ENCODE measurements at places on chromosomes 7 and 10.

DNA sequence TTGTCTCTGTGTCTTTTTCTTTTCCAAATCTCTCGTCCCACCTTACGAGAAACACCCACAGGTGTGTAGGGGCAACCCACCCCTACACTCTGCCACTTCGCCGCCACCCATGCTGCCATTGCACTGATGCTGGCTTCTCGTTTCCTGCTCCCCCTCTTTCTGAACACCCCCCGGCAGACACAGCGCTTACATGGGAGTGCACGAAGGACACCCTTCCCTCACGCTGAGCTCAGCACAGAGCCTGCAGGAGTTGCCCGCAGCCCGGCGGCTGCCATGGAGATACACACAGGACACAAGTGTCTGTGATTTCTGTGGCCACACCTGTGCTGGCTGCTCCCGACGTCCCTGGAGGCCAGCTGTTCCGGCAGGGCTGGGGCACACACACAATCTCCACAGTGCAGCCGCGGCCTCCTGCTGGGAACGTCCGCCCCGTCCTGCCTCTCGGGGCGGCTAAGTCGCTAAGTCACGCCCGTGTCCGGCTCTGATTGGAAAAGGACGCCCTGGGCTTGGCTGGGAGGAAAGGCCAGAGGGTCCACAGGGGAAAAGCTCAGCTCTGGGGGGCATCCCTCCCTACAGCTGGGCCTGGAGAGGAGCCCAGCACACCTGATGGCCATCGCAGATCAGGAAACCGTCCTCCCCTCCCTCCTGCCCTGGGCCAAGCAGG, 349.8 kb downstream of the PTPRN2 start:
- DNase-seq = no peak

DNA sequence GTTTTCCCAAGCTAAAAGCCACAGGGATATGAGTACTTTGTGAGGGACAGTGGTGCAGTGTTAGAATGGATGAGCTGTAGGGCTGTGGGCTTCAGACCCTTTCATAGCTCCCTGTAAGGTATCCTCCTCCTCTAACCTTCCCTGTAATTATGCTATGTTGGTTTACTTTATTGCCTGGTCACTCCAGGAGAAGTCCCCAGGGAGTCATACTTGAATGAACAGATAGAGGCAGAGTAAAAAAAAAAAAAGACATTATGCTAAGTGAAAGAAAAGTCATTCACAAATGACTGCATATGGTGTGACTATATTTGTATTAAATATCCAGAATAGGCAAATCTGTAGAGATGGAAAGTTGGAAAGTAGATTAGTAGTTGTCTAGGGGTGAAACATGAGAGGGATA, 434.4 kb downstream of the AUTS2 start:
- no peak for DNase-seq

DNA sequence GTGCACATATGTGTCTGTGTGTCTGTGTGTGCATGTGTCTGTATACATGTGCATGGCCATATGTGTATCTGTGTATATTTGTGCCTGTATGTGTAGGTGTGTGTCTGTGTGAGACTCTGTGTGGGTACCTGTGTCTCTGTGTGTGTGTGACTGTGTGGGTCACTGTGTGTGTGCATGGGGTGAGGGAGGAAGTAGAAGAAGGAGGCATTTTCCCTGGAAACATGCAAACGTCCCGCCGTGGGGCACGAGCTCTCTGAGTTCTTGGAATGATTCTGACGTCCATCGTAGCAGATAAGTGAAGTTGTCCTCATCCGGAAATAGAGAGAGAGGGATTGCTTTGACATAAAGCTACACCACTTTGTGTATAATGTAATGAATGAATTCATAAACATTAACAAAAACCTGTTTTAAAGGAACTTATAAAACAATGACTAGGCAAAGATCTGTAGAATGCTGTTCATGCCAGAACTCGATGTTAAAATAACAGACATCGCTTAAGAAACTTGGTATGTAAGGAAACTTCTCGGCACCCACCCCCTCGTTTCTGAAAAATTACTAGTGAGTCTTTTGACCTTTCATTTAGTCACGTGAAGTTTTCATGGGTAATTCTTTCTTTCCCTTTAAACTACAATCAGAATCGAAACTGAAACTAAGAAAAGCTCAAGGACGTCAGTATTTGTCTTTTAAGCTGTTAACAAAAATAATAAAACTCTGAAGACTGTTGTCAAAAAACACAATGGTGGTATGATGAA, 43.6 kb upstream of the KLF6 start:
- no peak for DNase-seq

- DNase-seq = no peak
Observed at GRCh38 chr7:31892099-31892829, 177.9 kb downstream of the PDE1C start.

DNA sequence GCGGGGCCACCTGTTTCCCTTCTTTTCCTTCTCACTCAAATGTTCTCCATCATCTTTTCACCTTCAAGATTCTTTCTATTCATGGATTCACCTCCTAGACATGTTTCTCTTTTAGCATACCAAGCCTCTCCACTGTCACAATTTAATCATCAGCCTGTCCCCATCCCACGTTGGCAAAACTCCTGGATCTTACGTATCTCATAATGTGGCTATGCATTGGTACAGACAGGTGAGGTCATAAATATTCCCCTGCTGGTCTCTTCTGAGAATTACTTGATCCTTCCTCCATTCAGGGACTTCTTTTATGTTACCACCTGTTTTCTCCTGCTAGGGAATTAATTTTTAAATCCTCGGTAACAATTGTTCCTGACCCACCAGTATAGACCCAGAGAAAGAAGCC, 262.6 kb upstream of the NEBL start:
- no peak for DNase-seq

- DNase-seq = no peak
Observed at GRCh38 chr10:102358712-102359382, 36.7 kb upstream of the NFKB2 start.

- DNase-seq = no peak
Observed at GRCh38 chr10:23314835-23315239, 29.8 kb downstream of the C10orf67 start.

GRCh38 chr10:60237977-60238758, 151.5 kb downstream of the ANK3 start:
- no peak for DNase-seq

- no peak for DNase-seq
Observed at GRCh38 chr10:89521368-89521767, 14.0 kb downstream of the SLC16A12 start.

GRCh38 chr7:106623853-106624252, 37.1 kb downstream of the CCDC71L start:
- DNase-seq = no peak

DNA sequence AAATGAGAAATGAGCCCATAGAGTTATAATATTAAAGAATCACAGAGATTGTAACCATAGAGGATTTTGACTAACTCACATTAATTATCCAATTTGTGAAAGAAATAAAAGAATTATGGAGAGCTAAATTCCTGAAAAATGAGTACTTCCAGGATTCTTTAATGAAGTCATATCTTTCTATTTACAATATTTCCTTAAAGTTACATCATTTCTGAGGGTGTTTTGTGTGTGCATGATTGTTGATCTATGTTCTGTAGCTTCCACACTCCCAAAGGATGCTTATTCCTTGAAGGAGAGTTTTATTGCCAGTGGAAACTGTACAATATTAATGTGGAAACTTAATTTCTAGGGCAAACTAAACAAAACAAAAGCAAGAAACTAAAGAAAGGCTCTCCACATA, 299.6 kb downstream of the MDFIC start:
- DNase-seq = no peak

GRCh38 chr10:76432016-76433012, 1000.9 kb downstream of the LRMDA start:
- no peak for DNase-seq

DNA sequence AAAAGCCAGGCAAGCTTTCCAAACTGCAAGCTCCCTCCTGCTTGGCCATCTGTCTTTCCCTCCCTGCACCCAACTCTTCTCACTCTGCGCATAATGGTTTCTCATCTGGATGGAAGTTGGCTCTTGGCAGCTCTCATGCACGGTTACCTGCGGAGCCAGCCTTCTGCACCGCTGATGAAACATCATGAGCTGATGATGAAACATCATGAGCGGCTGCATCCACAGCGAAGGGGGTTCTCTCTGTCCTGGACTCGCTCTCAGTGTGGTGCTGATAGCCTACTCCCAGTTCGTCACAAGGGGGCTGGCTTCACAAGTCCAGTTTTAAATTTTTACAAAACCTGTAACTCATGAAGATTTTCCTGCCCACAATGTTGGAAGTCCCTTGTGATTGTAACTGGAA, 457.5 kb downstream of the ACTR3B start:
- no peak for DNase-seq

DNA sequence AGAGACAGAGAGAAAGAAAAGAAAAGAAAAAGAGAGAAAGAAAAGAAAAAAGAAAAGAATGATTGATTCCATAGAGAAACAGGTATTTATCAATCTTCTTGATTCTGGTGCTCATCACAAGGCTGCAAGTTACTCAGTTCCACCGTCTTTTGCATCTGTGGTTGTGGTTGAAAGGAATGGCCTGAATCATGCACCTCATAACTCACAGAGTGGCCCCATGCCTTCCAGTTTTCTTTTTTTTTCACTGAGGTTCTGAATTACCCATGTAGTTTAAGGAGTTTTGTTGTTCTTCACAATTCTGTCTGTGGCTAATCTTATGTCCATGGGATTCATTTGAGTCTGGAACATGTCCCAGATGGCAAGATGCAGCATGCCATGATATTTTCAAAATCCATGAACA, 156.0 kb downstream of the ZNF33B start:
- DNase-seq = no peak

DNA sequence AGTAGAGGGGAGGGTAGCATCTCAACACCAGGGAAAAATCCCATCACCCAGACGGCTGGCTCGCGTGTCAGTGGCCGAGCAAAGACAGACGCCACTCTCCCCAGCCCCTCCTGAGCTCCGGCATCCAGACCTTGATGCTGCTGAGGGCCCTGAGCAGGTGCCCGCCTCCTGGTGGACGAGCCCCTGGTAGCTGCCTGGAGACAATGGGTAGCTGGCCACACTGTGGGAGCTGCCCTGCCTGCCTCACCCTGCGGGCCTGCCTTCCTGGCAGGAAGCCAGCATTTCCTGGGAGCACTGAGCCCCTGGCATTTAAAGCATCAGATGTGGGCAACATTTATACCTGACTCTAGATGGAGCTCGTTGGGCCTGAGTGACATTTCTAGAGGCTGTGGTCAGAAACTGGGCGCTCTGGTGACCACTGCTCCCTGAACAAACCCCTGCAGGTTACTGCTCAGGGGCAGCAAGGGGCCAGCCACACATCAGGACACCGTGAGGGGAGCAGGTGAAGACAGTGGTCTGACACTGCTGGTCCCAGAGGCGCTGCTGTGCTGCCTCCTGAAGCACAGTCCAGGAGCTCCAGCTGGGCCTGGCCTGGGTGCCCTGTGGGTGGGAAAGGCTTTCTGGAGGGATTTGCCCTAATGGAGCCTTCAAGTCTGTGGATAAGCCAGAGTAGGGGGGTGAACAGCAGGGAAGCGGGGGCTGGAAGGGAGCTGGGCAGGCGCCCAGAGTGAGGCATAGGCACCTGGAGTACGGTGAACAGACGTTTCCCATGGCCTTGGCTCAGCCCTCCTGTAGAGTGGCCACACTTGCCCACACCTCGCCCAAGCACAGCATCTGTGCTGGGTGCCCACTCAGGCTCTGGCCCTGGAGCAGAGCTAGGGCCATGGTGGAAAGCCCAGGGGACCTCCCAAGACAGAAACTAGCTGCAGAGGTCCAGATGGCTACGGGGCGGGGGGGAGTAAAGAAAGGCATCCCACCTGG, 138.7 kb downstream of the MAPK8 start:
- no peak for DNase-seq

- no peak for DNase-seq
Observed at GRCh38 chr10:70192326-70192968, 22.1 kb upstream of the SAR1A start.

- no peak for DNase-seq
Observed at GRCh38 chr10:36344240-36345174, 702.4 kb upstream of the FZD8 start.

GRCh38 chr7:100901921-100902332, 6.2 kb upstream of the ACHE start:
- no peak for DNase-seq

Measured in central memory CD8-positive, alpha-beta T cell (primary cell).